Frontal cortex (tissue), 4 donors: ENCODE measurements at places on chromosomes 1 and 21. TPM values are rescaled to one million over a fixed set of nuclear protein-coding genes. Genes with fewer than 3 reads are reported as not detected.

SPRR2F gene
- not detected for total RNA-seq

ZSWIM5 gene
- 15.9 TPM for total RNA-seq

ARHGEF16 gene
- not detected for total RNA-seq

PSRC1 gene
- total RNA-seq = 7.7 TPM

TAS1R1 gene
- not detected for total RNA-seq

TRIM46 gene
- 21.2 TPM for total RNA-seq

TMCC2 gene
- total RNA-seq = 33.0 TPM

STYXL2 gene
- total RNA-seq = 0.41 TPM

AJAP1 gene
- total RNA-seq = 16.7 TPM

ZYG11A gene
- total RNA-seq = 0.41 TPM

SPRR2G gene
- total RNA-seq = not detected

KRTAP24-1 gene
- total RNA-seq = not detected

EPHA2 gene
- 1.2 TPM for total RNA-seq

KIF21B gene
- 127 TPM for total RNA-seq

LENEP gene
- total RNA-seq = 1.2 TPM

CDCA8 gene
- total RNA-seq = 0.82 TPM
